HT1080 (cell line): ENCODE measurements at places on chromosomes 6 and 20.
A peak's percentile ranks its signal among the peaks of the same experiment; 100 is the strongest.

DNA sequence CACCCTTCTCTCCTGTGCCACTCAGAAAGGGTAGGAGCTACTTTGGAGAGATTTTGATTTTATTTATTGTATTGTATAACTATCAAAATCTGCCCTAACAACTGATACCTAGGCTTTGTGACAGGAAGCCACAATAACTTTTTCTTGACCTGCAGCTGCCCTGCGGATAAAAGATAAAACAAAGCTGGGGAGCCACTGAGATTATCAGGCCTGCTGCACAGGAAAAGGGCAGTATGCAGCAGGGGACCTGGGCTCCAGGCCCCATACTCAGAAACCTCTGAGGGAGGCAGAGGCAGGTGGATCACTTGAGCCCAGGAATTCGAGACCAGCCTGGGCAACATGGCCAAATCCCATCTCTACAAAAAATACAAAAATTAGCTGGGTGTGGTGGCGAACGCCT lies 980 bp upstream of the SNX21 start:
- DNase-seq = no peak

- DNase-seq = no peak
Observed at GRCh38 chr6:98041921-98042320, 758.9 kb upstream of the MMS22L start.

GRCh38 chr6:33198159-33198852 lies 2.2 kb downstream of the RXRB start:
- no peak for DNase-seq

- DNase-seq = peak; percentile 26
Observed at GRCh38 chr6:66226109-66226508, 519.1 kb upstream of the EYS start.

DNA sequence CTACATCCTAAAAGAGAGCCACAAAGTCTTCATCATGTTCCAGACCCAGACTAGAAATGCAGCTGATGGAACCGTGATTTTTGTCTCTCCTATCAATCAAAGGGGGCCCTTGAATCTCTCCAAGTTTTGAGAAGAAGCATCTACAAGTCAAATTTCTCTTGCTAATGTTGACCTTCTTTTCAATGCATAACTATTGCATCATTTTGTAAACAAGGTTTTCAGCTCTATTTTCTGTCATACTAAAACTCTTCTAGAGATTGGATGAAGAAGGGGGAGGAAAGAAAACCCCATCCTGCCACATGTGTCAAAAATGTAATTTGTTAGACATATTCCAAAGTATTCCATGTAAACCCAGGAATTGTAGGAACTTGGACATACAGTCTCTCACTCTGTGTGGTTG lies 169.2 kb downstream of the LMBRD1 start:
- no peak for DNase-seq

DNA sequence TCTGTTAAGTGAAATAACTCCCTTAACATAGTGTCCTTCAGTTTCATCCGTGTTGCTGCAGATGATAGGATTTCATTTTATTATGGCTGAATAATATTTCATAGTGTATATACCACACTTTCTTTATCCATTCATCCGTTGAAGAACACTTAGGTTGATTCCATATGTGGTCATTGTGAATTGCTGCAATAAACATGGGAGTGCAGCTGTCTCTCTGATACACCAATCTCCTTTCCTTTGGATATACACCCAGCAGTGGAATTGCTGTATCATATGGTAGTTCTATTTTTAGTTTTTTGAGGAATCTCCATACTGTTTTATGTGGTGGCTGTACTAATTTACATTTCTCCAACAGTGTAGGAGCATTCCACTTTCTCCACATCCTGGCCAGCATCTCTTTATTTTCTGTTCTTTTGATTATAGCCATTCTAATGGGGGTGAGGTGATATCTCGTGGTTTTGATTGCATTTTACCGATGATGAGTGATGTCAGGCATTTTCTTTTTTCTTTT lies 193.2 kb downstream of the SLC16A10 start:
- DNase-seq = no peak

DNA sequence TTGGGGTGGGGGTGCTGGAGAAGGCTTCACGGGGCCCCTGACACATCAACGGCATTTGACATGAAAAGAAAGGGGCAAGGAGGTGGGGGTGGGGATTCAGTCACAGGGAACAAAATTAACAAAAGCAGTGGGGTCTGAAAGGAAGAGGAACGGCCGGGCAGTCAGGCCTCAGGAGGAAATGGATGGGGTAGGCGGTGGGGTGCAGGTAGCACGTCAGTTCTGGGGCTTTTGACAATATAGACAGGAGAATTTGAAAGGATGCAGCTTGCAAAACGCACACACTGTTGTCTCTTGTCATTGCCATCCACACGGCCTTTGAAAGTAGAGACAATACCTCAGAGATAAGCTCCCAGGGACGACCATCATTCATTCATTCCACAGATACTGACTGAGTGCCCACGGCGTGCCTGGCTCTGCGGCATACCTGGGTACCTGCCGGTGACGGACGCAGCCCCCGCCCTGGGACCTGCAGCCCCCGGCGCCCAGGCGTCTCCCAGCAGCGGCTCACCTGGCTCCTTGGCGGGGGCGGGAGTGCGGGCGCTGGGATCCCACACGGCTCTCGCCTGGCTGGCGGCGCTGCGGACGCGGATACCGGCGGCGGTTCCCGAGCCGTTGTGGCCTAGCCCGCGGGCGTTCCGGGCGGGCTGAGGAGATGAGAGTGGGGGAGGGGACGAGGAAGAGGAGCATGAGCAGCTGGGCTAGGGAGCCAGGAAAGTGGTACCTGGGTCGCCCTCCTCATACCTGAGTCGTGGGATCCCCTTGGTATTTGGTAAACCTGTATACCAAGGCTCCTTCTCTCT lies at the start of gene SLC26A8:
Gene SLC26A8, minus strand, starts transcription at position 646 of the 800 bp plus-strand sequence. CDS start 4,934 bp downstream, outside the sequence.
- DNase-seq = no peak

DNA sequence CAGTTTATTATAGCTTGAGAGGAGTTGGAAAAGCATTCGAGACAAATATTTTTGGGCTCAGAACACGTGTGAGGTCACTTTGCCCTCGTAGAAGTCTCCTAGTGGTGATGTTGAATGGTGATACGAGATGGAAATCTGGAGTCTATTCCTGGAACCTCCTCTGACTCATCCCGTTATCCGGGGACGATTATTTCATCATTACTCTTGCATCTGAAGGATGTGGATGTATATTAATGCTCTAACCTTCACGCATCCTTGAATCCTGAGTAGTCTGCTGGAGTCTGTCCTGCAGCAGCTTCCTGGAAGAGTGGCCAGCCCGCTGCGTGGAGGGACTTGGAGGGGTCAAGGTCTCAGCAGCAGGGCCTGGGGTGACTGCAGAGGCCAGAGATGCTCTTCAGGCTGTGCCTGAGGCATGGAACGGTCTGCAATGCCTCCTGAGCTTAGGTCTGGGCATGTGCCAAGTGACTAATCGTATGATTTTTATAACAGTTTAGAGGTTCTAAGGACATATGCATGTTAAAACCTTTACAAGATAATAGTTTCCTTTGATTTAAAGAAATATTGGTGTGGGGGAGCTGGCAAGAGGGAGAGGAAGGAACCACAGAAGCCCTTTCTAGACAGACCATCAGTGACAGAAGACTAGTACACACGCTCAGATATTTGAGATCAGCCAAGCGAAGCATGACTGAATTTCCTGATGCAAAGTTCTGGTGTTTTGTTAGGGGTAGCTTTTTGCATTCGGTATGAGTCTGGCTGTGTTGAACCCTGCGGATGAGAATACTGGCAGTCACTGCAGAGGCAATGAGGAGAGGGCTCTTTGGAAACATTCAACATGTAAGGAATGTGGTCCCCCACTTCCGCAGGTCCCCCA lies 400.2 kb downstream of the QKI start:
- peak; percentile 90 for DNase-seq

GRCh38 chr20:44739942-44740341 lies 5.7 kb upstream of the KCNK15 start:
- DNase-seq = no peak

GRCh38 chr20:53964067-53964466 lies 106.3 kb downstream of the BCAS1 start:
- no peak for DNase-seq

- DNase-seq = no peak
Observed at GRCh38 chr6:116649129-116649528, 19.4 kb downstream of the ZUP1 start.

- no peak for DNase-seq
Observed at GRCh38 chr6:123150076-123150475, 154.0 kb downstream of the CLVS2 start.

DNA sequence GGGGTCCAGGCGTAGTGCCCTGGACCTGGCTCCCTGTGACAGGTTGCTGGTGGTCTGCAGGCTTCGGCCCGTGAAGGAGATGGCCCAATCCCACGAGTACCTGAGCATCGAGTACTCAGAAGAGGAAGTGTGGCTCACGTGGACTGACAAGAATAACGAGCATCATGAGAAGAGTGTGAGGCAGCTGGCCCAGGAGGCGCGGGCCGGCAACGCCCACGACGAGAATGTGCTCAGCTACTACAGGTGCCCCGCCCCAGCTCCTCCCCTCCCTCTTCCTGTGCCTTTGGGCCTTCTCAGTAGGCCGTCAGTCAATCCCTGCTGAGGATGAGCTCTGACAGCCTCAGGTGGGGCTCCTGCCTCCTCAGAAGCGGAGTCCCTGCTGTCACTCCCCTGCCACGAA lies 42.6 kb downstream of the UQCC2 start:
- peak; percentile 28 for DNase-seq

DNA sequence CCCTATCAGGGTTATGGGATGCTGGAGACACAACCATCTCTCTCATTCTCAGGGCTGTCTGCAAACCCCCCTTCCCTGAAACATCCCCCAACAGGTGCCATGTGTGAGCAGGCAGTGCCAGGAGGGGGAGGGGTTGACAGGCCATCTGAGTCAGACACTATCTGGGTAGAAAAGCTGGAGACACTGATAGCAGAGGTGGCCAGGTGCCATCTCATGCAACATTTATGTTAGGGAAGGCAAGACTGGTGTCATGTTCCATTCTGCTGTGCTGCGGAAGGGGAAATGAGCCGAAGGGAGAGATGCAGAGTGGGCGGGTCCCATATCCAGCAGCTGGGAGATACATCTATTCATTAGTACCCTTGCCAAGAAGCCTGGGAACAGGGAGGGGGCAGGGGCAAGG lies 3.5 kb downstream of the LHFPL5 start:
- DNase-seq = peak; percentile 13

- no peak for DNase-seq
Observed at GRCh38 chr6:121435444-121436069, at the start of gene GJA1. Gene GJA1 (plus strand): TSS chr6:121435646. CDS start chr6:121446848, 11,202 bp downstream.

DNA sequence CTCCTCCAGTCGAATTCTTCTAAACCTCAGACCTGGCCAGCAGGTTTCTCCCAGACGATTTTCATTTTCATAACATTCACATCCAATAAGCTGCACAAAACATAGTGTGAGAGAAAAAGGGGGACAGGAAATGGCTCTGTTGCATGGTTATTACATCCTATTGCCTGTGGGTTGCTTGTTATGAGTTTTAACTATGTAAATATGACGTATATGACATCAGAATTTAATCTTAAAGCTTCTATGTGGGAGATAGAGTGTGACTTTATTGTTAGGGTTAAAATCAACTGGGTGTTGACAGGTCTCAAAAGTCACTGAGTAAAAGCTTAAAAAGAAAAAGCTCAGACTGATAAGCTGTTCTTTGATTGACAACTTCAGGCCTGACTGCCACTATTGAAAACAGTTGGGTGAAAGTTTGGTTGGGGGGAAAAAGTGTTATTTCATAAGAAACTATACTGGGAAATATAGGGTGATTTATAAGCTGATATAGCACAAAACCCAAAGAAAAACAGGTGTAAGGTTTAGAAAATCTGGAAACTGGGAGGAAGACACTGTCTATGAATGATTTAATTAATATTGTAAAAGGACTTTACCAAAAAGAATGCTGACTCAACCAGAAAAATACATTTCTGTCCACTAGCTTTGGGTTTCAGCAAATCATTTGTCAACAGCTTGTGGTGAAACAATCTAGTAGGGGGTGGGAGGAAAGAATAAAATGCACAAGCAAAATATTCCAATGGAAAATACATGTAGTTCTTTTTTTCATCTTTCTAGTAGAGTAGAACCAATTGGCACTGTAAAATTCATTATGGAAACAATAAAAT lies 134.1 kb upstream of the CEP162 start:
- no peak for DNase-seq

- DNase-seq = no peak
Observed at GRCh38 chr6:56204134-56204533, 43.2 kb downstream of the COL21A1 start.

- no peak for DNase-seq
Observed at GRCh38 chr6:161437851-161438250, 164.0 kb upstream of the AGPAT4 start.

- DNase-seq = peak; percentile 82
Observed at GRCh38 chr20:7728338-7728737, 211.9 kb downstream of the HAO1 start.

DNA sequence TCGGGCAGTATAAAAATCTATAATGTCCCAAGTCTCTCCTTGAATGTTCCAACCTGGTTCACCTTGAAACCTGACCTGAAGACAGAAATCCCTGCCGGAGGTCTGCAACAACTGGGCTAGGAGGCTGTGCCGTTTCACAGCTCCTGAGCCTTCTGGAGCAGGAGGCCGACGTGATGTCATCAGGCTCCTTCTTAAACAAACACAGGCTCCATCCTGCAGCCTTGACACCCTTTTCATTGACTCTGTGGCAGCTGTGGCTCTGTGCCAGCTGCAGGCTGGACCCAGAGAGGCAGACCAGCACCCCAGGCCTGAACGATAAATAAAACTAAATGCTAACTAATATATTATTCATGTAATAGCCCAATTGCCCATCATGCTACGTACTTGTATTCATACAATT lies 483.9 kb downstream of the CD83 start:
- DNase-seq = no peak

- peak; percentile 74 for DNase-seq
Observed at GRCh38 chr6:52417675-52418111, 2.4 kb upstream of the EFHC1 start.
